ENCODE measurements at places on chromosomes 2 and 18.
A peak's percentile ranks its signal among the peaks of the same experiment; 100 is the strongest.

DNA sequence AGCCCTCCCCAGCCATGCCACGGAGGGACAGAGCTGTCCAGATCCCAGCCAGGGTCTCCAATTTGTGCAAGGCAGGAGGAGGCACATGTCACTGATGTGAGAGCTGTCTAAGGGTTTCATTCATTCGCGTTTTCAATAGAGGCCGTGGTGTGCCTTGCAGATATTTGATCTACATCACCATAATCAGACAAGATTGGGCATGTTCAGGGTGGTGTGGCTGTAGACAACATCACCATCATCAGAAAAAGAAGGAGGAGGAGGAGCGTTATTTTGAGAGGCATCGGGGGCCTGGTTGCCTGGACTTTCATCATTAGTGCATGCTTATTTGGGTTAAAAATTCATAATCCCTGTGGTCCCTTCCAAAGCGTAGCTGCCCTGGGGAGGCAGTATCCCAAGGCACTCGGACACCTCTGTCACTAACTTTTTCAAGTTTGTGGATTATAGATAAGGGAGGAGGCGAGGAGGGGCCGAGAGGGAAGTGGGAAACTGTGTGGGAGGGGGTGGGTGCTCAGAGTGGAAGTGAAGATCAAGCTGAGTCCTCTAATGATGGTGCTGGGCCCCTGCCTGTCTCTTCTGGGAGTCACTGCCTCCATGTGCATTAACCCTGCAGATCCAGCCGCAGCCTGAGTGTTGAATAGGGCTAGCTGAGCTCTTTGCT, 194.1 kb downstream of the CTIF start:
- no peak for DNase-seq

GRCh38 chr2:54456362-54456611, 160 bp downstream of the SPTBN1 start:
- no peak for DNase-seq

GRCh38 chr2:112262876-112263275, 8.0 kb upstream of the ZC3H8 start:
- DNase-seq: no peak

- no peak for DNase-seq
Observed at GRCh38 chr2:230128623-230129342, 60.1 kb upstream of the SLC16A14 start.

DNA sequence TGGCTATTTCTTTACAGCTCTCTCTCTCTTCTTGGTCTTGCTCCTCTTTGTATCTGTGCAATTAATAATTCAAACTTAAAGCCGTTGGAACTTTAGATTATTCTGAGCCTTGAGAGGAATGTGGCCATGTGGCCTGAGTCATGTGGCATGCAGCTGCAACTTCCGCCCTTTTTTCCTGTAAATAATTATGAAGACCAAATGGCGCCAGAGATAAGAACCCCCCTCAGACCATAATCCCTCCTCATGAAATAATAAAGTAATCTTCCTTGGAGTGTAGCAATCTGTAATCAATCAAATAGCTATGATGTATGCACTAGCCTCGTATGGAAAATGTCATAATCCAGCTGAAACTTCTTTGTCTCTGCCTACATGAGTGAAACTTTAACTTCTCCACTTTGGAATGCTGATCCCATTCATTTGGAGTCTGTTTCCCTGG, 13.5 kb upstream of the TWSG1 start:
- no peak for DNase-seq

DNA sequence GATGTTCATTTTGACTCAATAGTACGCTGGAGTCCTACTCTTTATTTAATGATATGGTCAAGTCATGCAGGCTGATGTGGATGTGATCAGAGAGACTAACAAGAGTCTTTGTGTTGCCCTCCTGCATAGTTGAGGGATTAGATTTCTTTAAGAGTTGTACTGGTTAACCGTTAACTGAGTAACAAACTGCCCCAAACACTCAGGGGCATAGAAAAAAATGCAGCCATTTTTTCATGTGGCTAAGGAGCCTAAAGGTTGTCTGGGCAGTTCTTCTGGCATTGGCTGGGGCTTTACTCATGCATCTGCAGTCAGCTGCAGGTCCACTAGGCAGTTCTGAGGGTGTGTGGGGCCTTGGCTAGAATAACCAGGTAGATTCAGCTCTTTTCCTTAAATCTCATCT, 32.5 kb downstream of the DOCK10 start:
- no peak for DNase-seq

GRCh38 chr2:65057391-65058052, 1.3 kb downstream of the CEP68 start:
- DNase-seq: no peak

DNA sequence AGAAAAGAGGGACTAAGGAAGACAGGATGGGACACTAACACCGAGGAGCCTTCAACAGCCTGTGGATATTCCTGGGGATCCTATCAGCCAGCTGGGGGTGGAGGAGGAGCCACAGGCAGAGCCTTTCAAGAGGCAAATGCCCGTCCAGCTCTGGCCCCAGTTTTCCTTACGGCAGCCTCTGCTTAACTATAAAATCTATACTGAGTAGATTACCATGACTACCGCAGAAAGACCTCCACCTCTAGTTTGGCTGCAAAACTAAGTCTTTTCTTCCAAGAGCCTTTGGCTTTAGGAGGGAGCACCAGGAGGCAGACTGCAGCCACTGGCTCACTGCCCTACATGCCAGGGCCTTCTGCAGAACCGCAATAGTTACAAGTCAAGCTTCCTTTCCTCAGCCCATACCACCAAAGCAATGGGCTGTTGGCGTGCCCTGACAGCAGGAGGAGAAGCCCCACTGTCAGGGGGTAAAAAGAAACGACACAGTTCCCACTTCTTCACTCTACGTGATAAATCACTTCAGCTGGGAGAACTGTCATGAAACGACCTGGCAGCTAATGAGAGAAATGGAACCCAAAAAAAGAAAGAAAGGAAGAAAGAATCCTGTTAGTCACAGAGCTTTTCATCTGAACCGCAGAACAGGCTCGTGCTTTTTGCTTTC, 25.1 kb upstream of the CREB1 start:
- no peak for DNase-seq

DNA sequence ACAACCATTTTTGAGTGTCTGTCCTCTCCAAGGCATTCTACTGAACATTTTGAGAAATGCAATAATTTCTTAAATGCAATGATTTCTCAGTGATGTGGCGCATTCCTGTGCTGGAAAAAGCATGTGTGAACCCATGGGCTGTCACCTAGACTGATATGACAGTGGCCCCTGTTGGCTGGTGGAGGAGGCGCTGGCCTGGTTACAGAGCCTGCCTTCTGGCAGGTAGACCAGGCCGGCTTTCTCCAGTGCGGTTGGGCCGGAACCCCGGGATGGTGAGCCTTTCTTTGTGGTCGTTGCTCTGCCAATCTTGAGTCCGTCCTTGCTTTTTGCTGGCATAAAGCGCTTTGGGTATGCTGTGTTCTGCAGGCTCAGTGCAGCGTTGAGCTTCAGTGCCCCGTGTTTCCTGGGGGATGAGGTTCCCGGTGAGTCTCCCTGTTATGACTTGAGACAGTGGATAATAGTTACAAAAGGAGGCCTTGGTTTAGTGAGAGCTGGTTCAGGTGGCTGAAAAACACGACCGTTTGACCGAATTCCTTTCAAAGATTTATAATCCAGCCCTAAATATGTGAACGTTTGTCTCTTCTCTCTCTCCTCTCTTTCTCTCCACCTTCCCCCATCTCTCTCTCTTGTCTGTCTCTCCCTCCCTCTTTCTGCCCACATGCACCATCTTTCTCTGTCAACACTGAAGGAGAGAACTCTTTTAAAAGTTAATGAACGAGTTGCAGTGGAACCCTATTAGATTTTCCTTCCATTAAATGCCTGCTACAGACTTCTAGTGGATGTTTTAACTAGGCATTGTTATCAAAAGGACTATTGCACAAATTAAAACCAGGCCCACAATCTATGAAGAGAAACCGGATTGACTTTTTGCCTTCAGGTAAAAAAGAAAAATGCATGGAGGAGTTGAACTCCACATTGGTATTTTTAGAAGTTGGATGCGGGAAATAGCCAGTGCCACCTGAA, 34.0 kb downstream of the TSHZ1 start:
- no peak for DNase-seq

DNA sequence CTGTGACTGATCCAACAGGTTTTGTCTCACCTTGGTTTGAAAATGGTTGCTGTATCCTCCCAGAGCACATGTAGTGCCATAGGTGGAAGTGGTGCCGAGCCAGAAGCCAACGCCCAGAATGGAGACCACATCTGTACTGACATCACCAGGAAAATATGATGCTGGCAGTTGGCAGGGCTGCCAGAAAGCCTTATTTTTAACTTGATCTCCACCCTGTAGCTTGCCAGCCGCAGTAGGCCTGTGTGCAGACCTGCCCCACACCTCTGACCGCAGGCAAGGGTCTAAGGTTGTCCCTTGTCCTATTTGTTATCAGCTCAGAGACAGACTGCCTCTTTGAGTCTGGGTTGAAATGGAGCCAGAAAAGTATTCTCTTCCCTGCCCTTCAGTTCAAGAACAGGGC, 123.5 kb upstream of the EML6 start:
- peak; percentile 74 for DNase-seq

DNA sequence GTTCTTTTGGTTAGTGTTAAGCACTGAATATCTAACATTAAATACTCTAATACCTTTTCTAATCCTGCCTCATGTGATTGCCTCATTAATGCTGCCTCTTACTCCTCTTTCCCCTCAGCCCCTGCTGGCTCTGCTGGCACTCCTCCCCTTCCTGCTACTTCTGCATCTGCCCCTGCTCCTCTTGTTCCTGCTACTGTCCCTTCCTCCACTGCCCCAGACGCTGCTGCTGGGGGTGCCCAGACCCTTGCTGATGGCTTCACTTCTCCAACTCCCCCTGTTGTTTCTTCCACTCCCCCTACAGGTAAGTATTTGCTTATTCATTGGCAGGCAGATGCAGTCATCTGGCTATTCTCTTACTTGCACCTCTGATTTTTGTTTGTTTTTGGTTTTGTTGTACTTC, 68.5 kb downstream of the ABI2 start:
- DNase-seq: no peak

GRCh38 chr18:3221496-3221895, 1.7 kb upstream of the MYOM1 start:
- no peak for DNase-seq

- no peak for DNase-seq
Observed at GRCh38 chr2:236498369-236498768, 71.3 kb upstream of the ACKR3 start.

- DNase-seq: no peak
Observed at GRCh38 chr2:225104321-225104720, 62.1 kb upstream of the DOCK10 start.

- DNase-seq: no peak
Observed at GRCh38 chr2:186835628-186836027, 13.3 kb downstream of the ZSWIM2 start.

DNA sequence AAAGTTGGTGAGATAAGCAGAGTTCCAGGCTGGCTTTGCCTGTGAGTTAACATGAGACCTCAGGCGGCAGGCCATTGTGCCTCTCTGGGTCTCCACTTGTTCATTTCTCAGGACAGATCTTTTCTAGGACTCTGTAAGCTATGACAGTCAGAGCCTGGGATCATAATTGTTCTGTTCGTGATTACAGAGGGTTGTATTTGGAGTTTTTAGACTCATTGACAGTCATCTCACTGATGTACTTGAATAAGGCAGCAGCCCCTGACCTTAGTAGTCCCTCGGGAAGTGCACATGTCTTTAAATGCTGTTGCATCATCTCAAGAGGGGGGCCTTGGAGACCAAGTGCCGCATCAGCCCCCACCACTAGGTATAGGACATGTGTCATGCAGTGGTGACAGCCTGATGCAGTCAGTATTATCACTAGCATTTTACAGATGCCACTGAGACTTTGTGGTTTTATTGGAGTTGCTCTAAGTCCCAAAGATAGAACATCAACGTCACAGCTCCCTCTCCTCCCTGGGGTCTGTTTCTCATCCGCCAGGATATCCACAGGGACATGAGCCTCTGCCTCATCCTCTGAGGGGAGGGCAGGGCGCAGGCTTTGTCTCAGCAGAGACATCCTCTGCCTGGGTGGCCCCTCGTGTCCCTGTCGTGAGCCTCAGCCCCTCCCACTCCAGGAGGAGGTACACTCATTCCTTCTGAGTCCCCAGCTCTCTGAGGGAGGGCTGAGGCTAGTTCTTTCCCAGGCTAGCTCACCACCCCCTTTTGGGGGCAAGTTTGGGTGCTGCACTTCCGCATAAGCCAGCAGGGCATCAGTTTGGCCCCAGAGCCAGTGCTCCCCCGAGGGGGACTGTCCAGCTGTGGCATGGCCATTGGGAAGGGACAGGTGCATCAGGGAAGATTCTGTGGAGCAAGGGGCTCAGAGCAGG, 14.1 kb downstream of the GLI2 start:
- DNase-seq: peak; percentile 49

DNA sequence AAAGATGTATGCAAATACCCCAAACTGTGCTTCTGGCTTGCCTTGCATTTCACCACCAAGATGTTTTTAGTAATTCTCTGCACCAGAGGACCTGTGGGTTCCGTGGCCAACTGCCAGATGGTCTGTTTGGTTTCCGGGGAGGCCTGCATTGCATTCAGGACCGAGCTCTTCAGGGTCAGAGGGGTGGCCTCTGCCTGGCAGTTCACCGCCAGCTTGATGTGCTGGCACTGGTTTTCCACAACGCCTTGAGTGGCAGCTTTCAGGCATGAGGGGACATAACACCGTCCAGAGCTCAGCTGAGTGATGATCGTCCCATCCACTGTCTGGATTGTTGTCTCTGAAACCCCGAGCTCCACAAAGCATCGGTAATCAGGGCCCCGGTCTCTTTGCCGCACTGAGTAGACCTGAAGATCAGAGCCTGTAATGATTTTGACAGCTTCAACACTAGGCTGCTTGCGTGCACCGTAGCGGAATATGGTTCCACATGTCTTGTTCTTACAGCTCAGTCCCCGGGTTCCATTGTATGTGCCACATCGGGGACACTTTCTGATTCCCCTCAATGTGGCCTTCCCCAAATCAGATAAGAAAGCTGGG, 9.4 kb downstream of the C2orf42 start:
- DNase-seq: no peak

DNA sequence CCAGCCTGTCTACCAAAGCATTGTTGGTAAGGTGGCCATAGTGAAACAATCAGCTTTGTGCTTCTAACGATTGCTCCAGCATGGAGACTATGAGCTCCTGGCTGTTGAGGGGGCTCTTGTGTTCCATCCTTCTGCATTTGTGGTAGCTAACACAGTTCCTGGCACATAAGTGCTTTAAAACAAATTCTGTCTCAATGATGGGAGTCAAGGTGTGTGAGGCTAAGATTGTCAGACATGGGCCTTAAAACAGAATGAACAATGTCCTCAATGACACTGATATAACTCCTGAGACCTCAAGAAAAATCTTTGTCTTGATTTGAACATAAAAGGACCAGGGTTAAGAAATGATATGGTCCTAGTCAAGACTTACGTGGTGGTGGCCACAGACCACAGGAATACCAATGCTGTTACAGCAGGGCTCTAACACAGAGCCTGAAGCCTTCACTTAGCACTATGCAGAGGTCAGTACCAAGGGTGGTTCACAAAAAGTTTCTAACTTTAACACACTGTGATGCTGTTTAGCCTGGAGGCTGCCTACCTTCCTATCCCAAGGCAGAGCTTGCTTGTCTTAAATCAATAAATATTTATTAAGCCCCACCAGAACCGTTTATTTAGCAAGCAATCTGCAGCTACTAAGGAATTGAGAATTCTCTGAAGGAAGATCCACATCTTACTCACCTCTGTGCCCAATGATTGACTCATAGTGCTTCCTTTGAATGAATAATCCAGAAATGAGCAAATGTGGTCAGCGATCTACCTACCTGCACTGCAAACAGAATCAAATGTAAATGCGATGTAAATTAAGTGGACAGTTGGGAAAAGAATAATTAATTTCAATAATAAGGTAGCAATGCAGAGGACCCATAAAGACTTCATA, 35.1 kb downstream of the EVA1A start:
- no peak for DNase-seq
